ENCODE measurements at places on chromosomes 6 and 20.

GRCh38 chr6:42420741-42421140 is 31.0 kb downstream of the TRERF1 start:
- DNase-seq = no peak

DNA sequence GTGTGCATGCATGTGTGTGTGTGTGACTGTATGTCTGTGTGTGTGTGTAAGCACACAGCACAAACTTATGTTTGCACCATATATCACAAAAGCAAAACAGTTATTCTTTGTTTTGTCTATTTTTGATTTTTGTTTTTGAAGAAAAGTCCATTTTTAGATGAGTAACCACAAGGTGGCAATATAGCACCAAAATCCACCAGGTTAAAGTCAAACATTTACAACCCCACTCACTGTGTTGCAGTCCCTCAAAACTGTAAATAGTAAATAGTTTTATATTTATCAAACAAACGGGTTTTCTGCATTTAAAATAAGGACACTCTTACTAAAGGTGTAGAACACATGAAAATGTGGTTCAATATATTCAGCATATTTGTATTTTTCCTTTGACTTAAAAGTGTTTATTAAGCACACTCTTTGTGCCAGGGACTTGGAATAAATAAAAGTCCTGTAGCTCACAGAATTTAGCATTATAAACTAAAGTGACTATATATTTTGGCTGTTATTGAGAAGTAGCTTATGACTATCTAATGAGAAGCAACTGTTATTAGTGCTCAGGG is 118.5 kb downstream of the GFRAL start:
- DNase-seq = no peak

DNA sequence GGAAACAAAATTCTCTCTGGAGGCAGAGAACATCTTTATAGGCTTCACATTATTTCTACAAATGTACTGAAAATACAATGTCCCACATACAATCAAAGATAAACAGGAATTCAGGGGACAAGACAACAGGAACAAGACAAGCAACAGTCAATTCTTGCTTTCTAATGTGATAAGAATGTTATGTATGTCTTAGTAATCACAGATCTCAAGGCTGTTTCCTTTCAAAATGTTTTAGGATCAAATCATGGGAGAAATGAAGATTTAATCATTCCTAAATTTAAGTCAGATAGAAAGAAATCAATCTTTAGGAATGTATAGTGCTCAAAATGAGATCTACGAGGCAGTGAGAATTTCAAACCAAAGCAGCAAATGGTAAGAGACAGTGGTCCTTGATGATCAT is 32.1 kb downstream of the NEDD9 start:
- DNase-seq = no peak

GRCh38 chr20:5718896-5719595 is 31.2 kb upstream of the SHLD1 start:
- no peak for DNase-seq

DNA sequence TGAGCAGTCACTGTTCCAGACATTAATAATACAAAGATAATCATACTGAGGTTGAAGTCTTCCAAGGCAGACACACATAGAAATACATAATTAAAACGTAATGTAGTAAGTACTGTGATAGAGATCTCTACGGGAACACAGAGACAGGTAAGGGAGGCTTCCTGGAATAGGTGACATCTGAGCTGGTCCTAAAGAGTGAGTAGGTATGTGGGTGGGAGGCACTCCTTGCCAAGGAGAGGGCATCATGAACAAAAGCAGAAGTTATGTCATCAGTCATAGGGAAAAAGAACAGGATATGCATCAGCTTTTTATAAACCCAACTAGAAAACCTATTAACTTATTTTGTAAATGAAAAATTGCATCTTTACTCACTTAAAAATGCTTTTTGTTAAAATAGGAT is 110.0 kb downstream of the MAP7 start:
- no peak for DNase-seq

- DNase-seq = no peak
These were observed 232.1 kb downstream of the PREX1 start for GRCh38 chr20:48595495-48596333.

DNA sequence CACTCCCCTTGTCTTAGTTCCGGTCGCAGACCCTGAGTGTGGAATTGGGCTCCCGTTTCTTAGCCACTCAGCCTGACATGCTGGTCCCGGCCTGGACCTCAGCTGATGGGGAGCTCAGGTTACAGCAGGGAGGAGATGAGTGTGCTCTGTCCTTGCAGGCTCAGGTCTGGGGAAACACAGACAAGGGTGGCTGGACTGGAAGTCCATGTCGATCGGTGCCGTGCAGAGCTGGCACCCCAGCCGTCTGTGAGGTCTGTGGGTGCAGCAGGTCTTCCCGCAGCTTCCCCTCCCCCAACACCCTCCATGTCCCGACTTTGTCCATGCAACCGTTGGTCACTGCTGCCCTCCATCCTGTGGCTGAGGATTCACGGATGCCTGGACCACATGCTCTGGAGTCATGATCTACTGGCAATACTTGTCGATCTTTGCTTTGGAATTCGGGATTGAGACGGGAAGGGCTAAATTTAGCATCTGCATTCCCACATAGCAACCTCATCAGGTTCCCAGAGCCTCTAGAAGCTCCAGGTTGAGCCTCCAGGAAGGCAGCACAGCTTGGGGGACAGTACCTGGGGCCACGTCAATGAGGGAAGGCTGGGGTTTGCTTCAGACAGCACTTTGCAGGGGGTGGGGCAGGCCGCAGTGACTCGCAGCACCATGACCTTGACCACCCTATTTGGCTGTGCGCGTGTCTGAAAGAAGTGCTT is 118.8 kb downstream of the PSMB1 start:
- DNase-seq = no peak

DNA sequence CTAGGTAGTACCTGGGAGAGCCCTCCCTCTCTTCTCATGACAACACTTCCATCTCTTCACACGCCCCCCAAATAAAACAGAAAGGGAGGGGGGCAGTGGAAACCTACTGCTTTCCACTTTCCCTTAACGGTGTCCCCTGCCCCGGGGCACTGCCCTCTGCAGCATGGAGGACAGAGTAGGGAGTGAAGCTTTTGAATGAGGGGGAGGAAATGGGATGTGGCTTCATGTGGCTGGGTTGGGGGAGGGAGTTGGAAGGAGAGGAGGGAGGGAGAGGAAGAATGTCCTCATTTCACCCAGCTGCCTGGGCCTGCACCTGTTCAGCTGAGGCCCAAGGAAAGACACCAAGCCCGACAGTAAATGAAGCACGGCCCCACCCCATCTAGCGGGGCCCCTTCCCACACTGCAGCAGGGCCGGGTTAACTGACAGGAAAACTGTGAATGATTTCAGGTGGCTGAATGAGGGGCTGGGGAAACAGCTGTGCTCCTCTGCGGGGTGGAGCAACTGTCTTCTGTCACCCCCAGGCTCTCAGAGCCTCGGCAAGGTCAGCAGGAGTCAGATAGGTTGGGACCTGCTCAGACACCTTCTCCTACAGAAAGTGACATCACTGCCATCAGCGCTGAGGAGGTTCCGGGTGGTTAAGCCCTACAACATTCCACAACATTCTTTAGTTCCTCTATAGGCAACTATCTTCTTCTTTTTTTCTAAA is 40.0 kb upstream of the TAF8 start:
- peak; percentile 22 for DNase-seq

GRCh38 chr6:75280131-75280855 is 4.3 kb downstream of the TMEM30A start:
- no peak for DNase-seq

DNA sequence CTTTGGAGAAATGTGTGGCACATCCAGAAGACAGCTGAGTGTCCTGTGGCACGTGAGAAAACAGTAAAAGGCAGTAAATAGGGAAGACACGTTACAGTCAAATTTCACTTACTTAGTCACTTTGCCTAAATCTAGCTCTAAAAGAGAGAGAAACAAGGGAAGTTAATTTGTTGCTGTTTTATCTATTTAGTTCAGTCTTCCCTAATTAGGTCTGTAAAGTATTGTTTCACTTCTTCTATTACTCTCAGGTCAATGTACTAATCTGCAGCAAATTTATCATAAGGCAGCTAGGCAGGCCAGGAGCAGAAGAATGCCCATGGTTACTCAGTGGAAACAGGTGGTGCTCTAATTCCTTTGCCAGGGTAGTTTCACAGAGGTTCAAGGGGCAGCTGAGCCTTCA is 124.3 kb upstream of the CNR1 start:
- no peak for DNase-seq

- DNase-seq = no peak
These were observed 28.9 kb downstream of the SNX5 start for GRCh38 chr20:17939622-17940223.

- DNase-seq = no peak
These were observed 97.6 kb downstream of the MRPL14 start for GRCh38 chr6:44029444-44030185.

DNA sequence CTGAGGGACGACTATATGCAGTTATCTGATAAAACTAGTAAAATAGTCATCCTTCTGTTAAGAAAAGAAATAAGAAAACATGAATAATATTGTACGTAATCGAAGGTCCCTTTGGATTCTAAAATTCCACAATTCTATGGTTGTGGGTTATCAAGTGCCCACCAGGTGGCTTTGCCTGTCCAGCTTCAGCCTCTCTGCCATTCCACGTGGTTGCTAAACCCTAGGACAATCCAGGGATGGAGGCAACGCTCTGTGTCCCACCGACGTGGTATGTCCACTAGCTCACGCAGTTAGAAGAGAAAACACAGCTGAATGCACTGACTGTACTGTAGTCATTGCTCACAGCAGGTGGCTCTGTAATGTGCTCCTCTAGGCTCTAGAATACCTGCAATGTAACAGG is 349.3 kb downstream of the FARS2 start:
- no peak for DNase-seq

DNA sequence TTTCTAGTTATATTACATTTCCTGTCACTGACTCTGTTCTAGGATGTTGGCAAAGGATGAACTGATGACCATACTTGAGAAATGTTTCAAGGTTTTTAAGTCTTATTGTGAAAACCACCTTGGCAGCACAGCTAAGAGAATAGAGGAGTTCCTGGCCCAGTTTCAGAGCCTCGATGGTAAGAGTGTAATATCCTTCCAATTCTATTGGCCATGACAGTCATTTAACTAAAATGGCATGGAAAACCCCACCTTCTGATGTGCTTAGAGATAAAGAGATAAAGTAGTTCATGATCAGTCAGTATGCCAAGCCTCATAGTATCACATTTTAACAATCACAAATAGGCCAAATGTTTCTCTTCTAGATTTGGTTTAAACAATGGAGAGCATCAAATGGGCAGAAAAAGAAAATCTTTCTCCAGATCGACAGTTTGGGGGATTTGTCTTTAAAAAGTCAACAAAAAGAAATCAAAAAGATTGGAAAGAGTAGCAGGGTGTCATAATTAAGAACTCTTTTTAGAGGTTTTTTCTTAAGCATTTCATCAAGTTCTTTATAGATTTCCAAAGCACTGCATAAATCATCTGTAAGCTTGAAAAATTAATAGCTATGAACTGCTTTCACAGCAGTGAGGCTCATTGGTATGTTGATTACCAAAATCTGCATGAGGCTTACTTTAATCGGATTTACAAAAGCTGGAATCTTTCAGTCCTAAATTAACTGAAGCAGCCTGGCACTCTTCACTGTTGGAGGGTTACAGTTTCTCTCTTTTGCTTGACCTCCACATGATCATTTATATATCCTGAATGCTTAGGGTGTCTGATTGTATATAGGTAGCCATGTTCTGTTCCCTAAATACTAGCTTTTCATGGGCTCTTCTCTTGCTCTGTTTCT is 48.7 kb downstream of the AKIRIN2 start:
- no peak for DNase-seq

All from NCI-H1436 treated with DMSO at 0.1 percent for 48 hours (cell line).